ENCODE measurements at places on chromosomes 16 and 17.
A peak's percentile ranks its signal among the peaks of the same experiment; 100 is the strongest.

GRCh38 chr16:77273-77806 is 685 bp upstream of the MPG start:
- DNase-seq = no peak

- DNase-seq = no peak
Measured at GRCh38 chr17:74215342-74215727, 2.0 kb downstream of the TTYH2 start.

DNA sequence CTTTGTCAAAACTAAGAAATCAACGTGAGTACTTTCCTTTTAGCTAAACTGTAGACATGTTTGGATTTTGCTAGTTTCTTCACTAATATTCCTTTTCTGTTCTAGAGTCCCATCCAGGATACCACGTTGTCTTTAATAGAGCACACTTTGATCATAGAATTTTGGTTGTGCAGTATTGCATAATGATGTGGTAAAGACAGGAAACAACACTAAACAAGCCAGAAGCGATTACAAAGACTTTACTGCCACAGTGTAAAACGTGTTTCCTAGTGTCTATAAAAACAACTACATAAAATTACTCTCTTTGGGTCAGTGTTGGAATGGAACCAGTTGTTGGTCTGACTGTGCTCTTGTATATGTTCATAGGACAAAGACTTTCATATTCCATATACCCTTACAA is 19.3 kb downstream of the SHISA9 start:
- DNase-seq = no peak

DNA sequence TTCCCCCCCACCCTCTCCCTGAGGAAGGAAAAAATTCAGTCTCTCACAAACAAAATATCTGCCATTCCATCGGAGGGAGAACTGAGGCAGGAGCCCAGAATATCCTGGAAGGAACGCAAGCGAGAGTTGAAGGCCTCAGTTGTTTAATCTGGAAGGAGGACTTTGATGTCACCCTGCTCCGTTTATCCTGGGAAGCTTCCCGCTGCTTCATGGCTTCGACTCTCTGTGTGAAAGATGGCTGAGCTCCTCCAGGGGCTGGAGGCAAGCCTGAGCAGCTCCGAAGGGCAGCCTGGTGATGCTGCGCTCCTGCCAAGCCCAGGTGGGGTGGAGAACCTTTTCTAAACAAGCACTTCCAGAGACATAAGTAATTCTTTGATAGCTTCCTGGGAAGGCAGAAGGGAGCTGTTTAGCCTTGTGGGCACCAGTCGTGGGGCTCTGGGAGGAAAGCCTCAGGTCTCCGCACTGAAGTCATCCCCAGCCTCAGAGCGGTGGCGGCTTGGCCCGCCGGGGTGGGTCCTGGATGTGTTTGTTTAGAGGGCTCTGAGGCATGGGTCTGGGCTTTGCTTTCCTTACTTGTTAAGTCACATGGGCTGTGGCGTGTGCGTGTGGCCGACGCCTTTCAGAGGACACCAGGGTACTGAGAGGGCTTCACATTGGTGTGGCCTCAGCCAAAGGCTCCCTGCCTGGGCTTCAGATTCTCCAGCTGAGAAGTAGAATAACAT is 7.9 kb downstream of the NKD1 start:
- DNase-seq = no peak

DNA sequence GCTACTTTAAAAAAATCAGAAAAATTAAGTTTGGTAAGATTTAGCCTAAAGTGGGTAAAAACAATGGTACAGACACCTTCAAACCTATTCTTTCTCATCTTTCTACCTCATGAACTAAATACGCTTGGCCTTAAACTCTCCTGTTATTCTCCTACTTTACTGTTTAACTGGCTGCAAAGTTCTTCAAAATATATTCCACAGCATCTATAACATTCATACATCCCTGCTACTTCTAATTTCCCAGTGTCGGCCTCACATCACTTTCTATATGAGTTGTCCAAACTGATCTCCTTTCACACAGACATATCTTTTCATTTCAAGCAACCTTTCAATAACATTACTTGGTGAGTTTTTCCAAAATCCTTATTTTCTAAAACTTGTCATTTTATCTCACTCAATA is 64.0 kb downstream of the MED13 start:
- no peak for DNase-seq

DNA sequence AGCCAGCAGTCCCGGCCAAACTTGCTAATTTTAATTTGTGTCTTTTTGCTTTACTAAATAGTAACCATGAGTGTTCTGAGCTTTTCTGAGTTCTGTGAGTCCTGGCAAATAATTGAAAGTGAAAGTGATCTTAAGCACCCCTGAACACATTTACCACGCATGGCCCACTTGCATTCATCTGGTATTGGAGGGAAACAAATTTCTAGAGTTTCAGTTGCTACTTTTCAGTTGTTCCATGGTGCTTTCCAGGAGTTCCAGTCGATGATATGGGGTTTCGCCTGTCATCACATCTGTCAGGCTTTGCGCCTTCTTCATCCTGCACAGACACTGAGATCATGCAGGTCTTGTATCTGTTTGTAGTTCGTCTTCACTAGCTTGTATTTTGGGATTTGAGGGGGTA is 44.1 kb downstream of the CRLF3 start:
- DNase-seq = no peak

- DNase-seq = no peak
Measured at GRCh38 chr16:88069397-88070168, 118.3 kb downstream of the BANP start.

DNA sequence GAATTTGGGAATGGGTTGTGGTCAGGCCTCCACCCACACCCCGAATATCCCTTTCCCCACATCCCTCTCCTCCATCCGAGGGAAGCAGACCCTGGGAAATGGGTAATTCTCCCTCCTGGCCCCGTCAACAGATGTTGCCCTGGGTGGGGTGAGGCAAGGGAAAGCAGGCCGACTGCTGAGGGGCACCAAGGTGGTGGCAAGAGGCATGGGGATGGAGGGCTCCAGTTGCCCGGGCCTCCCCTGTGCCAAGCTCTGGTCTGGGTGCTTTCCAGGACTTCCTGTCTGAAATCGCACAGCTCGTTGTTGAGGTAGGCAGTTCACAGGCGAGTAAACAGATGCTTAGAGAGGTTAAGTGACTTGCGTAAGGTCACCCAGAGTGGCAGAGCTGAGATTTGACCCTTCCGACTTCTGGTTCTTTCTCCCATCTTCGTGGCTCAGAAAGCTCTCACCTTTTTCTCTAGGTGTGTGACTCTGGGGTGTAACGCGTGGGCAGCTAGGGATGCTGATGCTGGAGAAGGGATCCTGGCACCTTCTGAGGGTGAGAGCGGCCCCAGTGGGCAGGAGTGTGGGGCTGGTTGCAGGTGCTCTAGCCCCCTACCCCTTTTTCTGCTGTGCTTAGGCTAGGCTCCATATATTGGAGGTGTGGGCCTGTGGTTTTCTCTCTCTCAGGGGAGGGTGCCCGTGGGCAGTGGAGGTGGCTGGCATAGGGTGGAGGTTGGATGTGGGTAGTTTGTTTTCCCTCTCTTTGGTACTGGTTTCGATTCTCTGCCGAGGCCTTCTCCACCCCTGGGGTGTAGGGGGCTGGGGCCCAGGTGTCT is 17.2 kb downstream of the RARA start:
- peak; percentile 67 for DNase-seq
